GDM1 (cell line): ENCODE measurements at places on chromosomes 11 and 22.

- DNase-seq, result no peak
Observed at GRCh38 chr22:22368516-22368915, 123.9 kb downstream of the VPREB1 start.

DNA sequence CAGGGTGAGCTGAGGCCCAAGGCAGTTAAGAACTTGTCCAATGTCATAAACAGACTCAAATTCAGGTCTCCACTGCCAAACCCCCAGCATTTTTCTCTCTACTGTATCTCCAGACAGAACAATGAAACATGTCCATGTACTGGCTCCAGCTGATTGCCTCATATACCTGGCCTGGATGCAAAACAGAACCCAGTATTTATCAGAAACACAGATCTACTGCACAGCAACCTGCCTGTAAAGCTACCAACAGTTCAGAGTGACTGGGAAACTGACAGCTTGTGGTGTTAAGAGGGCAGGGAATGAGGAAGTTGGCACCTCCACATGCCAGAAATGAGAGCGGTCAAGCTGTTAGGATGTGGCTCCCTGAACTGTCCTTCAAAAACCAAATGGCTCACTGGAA is 41.6 kb downstream of the C11orf71 start:
- no peak for DNase-seq

DNA sequence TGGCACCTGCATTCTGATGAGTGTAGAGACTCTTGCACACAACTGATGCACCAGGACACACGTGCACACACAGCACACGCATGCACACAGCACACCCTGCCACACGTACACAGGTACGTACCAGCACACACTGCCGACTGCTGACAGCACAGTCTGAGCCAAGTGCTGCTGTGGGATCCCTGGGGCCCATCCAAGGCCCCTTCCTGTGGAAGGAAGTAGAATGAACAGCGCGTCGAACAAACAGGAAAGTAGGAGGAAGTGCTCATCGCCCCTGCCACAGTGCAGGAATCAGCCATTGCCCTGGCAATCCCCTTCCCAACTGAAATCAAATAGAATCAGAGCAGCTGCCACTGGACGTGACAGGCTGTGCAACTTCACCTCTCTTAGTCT is 57.9 kb downstream of the CD82 start:
- peak; percentile 22 for DNase-seq

- no peak for DNase-seq
Observed at GRCh38 chr11:88814076-88814475, 251.7 kb downstream of the GRM5 start.

- no peak for DNase-seq
Observed at GRCh38 chr11:2368851-2369180, 8.3 kb upstream of the CD81 start.

GRCh38 chr11:57430952-57431351 is 4.0 kb upstream of the SLC43A3 start:
- DNase-seq, result no peak

DNA sequence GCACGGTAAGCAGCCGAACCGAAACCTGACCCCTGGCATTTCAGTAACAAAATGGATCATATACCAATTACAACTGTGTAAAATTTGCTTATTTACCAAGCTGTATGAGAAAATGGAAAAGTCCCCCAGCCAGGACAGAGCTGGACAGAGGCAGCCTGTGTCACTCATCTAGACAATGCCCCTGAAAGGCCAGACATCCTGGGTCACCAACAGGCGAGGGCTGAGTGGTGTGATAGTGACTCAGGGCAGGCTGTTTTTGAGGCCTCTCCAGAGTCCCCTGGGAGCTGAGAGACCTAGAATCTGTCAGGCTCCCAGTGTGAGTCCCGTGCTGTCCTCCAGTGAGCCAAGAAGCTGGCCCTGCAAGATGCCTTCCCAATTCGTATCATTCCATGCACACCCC is 680.4 kb downstream of the TBC1D22A start:
- no peak for DNase-seq

GRCh38 chr11:94922321-94923003 is 50.9 kb downstream of the CWC15 start:
- DNase-seq, result peak; percentile 48

- DNase-seq, result no peak
Observed at GRCh38 chr11:34343153-34343552, 14.7 kb downstream of the ABTB2 start.

- DNase-seq, result no peak
Observed at GRCh38 chr11:37574361-37574760, 976.3 kb upstream of the RAG2 start.

GRCh38 chr11:75480185-75481175 is 45.3 kb downstream of the GDPD5 start:
- DNase-seq, result no peak

DNA sequence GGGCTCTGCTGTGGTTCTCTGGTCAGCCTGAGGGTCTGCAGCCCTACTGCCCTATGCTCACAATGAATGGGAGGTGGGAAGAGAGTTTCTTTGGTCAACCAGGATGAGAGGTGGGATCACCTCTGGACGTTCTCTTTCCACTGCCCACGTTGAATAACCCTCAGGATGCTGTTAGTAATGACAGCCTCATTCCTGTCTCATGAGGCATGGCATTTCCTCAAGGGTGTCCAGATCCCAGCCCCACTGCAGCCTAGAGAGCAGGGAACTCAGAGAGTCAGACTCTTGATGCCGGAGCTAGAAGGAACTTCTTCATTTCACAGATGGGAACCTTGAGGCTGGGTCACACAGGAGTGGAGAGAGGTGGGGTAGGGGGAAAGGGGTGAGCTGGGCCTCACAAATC is 196.0 kb downstream of the CEP164 start:
- no peak for DNase-seq

DNA sequence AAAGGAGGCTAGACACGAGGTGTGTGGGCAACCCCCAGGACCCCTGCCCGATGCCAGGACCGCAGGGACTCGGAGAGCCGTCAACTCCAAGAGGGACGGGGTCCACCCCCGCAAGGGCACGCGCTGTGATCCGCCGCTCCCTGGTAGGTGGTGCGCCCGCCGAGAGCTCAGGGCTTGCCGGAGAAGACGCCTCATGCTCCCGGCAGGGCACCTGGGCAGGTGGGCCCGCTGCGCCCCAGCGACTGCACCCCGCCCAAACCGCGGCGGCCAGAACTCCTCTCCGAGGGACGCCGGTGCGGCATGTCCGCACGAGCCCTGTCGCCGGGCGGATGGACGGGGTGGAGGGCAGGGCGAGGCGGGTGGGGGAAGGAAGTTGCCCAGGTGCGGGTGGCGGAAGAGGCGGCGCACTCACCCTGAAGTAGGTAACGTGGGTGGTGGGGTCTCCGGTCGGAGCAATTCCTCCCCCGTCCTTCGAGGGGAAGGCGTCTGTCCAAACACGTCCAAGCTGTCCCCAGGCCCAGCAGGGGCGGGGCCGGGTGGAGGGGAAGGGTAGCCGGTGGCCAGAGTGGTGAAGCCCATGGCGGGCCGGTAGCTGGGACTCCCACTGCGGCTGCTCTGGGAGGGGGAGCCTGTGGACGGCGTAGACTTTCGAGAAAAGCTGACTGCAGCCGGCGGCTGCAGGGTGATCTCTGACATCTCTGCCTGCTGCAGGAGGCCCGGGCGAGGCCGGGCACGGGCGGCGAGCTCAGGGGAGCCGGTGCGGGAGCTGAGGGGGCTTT is 37.2 kb downstream of the IGSF9B start:
- DNase-seq, result no peak

- DNase-seq, result no peak
Observed at GRCh38 chr11:120568572-120569307, 57.2 kb downstream of the GRIK4 start.

- no peak for DNase-seq
Observed at GRCh38 chr11:111707039-111707690, 59.0 kb downstream of the PPP2R1B start.

GRCh38 chr11:60566776-60567175 is 51.6 kb downstream of the MS4A13 start:
- DNase-seq, result no peak

- DNase-seq, result no peak
Observed at GRCh38 chr11:8309862-8310261, 46.2 kb upstream of the LMO1 start.

GRCh38 chr11:90500922-90501568 is 278.2 kb upstream of the CHORDC1 start:
- DNase-seq, result no peak

DNA sequence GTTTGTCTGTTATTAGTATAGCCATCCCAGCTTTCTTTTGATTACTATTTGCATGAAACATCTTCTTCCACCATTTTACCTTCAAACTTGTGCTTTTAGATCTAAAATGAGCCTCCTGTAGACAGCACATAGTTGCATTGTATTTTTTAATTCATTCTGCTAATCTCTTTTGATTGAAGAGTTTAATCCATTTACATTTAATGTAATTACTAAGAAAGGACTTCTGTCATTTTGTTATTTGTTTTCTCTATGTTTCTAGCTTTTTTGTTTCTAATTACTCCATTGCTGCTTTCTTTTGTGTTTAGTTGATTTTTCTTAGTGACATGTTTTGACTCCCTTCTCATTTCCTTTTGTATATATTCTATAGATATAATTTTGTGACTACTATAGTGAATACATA is 43.7 kb upstream of the ZBTB44 start:
- no peak for DNase-seq

DNA sequence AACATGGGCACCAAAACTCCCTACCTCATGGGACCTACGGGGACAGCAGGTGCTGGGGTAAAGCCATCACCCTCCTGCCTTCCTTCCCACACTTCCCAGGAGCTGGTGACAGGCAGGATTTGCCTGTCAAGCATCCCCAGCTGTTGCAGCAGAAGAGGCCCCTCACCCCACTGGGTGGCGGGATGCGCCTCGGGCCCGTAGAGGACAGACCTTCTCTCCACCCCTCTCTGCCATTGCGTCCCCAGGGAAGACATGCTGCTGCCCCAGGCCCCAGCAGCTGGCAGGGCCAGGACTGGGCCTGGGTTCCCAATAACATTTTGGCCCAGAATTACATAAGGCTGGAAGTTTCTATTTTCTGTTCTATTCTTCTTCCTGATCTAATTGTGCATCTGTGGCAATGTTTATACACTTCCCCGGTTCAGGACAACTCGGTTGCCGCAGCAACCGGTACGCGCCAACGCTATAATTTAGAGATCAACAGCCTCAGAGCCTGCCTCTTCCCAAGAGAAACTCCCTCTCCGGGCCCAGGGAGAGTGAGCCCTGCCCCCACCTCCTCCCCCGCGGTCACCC is 25.4 kb downstream of the KCNJ4 start:
- DNase-seq, result no peak

- no peak for DNase-seq
Observed at GRCh38 chr22:37371491-37371890, 55.8 kb downstream of the ELFN2 start.

DNA sequence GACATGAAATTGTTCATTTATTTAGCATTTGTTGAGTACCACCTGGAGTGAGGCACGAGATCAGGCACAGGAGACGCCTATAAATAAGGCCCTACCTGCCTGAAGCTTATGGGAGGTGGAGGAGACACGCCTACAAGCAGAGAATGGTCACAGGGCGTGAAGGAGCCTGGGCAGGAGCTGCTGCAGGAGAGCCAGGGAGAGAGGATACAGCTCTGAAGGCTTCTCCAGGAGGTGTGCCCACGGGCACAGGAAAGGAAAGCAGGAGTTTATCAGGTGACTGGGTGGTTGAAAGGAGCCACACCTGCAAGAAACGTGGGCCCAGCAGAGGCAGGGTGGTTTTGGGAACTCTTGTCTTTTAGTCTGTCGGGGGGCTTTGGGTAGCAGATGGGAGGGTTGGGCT is 70.3 kb downstream of the BMAL1 start:
- no peak for DNase-seq

- DNase-seq, result peak; percentile 23
Observed at GRCh38 chr11:65958291-65958690, 3.2 kb upstream of the SART1 start.

DNA sequence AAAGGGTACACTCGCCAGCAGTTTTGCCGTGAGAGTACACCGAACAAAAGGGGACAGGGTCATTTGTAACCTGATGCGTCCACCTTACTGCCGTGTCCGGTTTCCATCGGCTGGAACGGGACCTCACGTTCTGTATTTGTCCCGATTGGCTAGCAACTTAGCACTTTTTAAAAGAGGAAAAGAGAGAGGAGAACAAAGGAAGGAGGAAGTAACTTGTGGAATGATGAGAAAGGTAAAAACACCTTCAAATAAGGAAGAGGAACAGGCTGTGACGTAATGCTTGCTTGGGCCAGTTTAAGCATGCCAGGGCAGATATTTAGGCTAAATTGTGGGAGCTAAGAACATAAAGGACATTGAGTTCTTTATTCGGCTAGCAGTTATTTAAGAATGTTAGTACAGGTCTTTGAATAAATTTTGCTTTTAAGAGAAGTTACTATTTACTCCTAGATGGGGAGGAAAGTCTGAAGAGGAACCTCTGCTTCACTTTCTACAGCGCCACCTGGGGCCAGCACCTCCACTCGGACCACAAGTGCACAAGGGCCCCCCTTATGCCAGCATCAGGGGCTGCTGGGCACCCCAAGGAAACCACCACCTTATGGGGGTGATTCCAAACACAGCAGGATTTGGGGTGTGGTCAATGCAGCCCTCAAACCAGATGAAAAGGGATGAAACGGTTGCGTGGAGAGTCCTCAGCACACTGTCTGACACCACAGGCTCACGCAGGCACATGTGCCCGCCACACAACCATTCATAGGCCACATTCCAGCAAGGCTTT is 5.8 kb downstream of the ARSA start:
- no peak for DNase-seq

- peak; percentile 24 for DNase-seq
Observed at GRCh38 chr11:123261345-123262106, 66.5 kb upstream of the CLMP start.

DNA sequence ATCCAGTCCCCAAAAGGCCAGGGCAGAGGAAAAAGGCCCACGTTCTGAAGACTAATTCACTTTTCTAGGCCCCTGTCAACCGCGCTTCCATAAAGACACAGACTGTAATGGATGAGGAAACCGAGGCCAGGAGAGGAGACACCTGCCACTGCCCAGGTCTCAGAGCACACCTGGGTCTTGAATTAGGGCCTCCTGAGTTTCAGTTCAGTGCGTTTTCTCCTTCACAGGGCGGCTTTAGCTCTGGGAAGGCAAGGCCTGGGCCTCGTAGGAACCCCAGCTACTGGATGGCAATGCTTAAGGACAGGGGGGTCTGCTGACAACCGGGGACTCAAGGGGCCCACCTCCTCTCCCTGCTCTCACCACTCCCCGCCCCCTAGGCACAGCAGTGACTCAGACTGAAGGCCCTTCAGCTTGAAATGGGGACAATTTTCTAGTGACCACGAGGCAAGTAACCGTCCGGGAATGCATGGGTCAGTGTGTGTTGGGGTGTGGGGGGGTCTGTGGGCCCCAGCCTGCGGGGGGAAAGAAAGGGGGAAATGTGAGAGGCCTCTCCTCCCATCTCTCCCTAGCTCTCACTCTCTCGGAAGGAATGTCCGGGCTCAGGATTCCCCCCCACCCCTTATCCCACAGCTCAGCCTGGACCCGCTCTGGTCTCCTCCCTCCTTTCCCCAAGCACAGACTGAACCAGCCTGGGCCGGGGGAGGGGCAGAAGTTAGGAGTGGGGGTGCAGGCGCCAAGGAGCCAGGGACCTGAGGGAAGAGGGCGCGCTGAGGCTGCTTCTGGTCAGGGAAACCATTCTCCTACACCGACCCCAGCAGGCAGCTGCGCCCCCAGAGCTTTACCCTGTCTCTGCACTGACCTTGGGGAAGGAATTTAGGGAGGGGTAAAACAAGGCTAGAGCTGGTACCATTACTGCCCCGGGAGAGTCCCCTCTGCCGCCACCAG is 17.2 kb downstream of the CREB3L1 start:
- no peak for DNase-seq
